ENCODE measurements at places on chromosomes 5 and 9.

DNA sequence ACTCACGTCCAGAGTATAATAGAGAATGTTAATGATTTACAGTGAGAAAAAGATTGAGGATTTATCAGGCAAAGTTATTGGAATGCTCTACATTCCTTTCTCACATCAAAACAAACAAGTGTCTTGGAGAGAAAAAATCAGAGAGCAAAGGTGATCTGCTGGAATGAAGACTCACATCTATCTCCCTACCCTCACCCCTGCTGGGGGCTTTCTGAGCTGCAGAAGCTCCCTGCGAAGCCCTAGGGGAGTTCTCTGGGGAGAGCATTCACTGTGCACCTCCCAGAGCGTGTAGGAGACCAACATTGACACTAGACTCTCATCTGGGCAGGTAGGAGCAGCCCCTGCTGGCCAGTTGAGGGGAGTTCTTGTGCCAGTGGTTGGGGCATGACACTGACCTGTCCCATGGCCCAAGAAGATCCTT is 76.6 kb upstream of the ADAMTS16 start:
- no peak for DNase-seq

DNA sequence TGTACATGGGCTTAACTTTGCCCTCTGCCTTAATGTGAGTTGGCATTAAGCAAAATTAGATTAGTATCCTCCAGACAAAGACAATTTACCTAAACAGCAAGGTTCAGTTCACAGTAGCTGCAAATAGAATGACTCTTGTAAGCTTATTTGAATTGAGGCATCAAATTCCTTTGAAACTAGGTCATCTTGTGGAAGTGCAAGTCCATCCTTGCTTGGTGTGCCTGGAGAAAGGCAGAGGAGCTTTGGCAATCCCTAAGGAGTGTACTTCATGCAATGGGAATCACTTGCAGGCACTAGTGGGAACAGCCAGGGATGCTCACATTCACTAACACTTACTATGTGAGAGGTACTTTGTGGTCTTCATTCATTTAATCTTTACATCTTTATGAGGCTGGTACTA is 118.3 kb downstream of the DRD1 start:
- no peak for DNase-seq

GRCh38 chr9:37639841-37640240 is 10.9 kb upstream of the FRMPD1 start:
- no peak for DNase-seq

DNA sequence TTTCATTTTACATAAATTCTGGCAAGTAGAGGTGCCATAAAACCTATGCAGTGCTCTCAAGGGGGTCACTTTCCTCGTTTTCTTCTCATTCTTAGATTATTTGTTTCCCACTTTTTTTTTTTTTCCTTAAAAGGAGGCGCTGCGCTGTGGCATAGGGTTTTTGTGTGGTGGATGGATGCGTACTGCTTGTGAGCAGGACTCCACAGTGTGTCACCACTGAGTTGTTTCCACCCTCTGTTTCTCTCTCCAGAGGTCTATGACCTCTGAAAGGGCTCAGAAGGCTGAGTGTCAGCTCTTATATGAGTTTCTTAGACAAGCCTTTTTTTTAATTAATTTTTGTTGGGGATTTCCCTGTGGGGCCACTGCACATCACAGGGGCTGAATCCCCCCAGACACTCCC is 13.6 kb upstream of the CLTB start:
- DNase-seq: no peak

DNA sequence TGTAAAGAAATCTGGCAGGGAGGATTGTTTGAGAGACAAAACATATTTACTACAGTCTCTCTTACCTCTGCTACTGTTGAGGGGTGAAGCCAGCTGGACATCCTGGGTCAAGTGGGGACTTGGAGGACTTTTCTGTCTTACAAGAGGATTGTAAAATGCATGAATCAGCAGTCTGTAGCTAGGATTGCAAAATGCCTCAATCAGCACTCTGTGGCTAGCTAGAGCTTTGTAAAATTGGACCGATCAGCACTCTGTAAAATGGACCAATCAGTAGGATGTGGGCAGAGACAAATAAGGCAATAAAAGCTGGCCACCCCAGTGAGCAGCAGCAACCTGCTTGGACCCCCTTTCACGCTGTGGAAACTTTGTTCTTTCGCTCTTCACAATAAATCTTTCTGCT is 995.8 kb upstream of the CDH6 start:
- no peak for DNase-seq

DNA sequence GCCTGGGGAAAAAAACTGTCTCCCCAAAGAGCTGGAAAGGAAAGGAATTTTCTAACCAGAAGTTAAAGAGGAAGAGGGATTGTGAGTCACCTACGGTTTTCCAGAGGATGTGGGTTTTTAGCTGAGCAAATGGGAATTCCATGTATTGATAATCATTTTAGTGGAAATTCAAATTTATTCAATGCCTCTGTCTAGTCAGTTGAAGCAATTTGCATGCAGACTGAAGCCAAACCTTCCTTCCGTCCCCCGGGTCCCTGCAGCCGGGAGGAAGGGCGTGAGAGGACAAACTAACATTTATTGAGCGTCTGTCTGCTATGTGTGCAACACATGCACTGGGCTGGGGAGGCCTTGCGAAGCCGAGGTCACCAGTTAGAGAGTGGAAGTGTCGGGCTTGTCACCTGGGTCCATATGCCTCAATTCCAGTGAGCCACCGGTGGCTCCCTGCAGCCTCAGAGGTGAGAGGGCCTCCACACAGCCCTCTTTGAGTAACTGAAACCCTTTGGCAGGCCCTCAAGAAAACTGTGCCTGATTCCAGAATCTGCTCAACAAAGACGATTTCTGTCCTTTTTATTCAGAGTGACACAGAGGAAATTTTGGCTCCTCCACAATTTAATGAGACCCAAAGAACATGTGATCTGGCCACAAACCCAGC is 70.3 kb downstream of the COL27A1 start:
- DNase-seq: no peak

DNA sequence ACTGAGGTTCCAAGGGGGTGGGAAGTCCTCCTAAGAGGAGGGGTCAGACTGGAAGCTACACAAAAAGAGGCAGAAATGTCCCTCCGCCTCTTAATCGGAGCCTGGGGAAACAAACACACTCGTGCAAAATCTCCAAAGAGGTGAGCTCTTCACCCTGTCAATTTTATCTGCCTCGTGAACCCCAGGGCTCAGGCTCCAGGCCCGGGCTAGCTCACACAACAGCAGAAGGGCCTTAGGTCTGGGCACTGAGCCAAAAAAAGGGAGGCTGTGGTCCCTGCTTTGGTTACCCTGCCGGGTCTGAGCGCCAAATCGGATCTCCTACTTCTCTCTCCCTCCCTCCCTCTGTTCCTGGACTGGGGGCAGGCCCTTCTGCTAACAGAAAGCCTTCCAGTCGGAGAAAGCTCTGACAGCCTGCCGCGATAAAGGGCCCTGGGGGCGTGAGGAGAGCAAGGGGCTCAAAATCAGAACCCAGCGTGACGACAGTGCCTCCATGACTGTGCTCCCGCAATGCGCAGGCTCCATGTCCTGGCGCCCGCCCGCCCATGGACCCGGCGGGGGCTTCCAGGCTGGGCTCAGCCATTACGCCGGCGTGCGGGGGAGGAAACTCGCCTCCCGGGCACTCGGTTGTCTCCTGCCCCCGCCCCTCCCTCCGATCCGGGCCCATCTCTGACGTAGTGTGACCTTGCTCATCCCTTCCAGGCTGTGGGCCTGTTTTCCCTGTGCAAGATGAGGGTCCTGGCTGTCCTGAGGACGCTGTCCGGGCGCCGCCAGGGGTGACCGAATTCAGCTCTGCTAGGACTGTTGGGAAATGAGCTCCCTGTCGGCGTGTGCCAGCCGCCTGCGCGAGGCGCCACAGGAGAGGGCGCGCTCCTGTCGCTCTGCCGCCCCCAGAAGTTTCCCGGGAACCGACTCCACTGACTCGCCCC is 865 bp upstream of the SLC22A4 start:
- peak; percentile 41 for DNase-seq

- no peak for DNase-seq
Observed at GRCh38 chr5:135569755-135570452, 8.9 kb downstream of the CXCL14 start.

DNA sequence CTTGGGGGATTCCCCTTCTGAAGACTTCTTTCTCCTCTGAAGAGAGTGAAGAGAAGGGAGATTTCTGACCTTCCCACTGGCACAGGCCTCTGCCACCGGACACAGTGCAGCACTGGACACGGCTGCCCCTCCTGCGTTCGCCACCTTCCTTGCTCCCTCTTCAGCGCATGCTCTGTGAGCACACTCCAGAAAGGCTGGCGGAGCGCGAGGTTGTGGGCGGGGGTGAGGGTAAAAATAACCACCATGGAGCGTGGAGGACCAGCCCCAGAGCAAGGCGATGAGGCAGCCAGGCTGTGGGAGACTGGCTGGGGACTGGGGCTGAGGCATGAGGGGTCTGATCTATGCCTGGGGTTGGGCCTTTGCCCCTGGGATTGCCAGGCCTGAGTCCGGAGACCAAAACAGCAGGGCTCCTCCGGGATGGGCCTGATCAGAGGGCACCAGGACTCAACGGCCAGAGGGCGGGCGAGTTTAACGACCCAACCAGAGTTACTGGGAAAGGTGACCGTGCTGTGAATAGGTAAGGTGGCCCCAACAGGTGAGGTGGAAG is 97.2 kb downstream of the ROR2 start:
- DNase-seq: no peak

- no peak for DNase-seq
Observed at GRCh38 chr9:19994296-19994695, 205.5 kb upstream of the SLC24A2 start.

DNA sequence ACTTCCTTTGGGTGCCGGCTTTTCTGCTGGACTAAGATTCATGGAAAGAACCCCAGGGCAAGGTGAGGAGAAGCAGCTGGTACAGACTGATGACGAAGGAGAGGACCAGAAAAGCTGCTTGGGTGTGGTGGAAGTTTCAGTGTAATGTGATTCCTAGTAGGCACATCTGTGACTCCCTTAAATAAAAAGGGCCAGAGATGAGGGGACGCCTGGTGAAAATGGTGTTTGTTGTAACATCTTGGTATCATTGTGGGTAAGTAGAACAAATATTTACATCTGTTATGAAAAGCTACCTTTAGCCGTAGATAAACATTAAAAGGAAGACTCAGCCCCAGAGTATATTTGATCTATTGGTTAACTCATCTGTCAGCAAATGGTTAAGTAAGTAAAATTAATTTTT is 33.8 kb downstream of the OTULINL start:
- DNase-seq: no peak

Measured in effector memory CD4-positive, alpha-beta T cell (primary cell).